ENCODE measurements at places on chromosomes 16 and 17.

DNA sequence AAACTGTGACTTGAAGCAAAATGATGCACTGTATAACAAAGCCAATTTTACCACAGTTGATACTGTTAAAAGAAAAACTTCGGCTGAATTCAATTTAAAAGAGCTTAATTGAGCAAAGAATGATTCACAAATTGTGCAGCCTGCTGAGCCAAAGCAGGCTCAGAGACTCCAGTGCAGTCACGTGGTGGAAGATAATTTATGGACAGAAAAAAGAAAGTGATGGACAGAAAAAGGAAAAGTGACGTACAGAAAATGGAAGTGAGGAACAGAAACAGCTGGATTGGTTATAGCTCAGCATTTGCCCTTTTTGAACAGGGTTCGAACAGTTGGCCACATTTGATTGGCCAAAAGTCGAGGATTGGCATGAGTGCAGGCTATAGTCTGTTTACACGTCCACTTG, 25.7 kb downstream of the ZSWIM7 start:
- no peak for DNase-seq

GRCh38 chr17:28139822-28140221, 97.3 kb downstream of the NLK start:
- DNase-seq: no peak

- DNase-seq: no peak
Measured at GRCh38 chr16:84373907-84374489, 5.7 kb downstream of the ATP2C2 start.

GRCh38 chr17:50480854-50481490, 2.3 kb downstream of the RSAD1 start:
- DNase-seq: no peak

GRCh38 chr17:1861391-1862010, 31.7 kb downstream of the RPA1 start:
- no peak for DNase-seq

DNA sequence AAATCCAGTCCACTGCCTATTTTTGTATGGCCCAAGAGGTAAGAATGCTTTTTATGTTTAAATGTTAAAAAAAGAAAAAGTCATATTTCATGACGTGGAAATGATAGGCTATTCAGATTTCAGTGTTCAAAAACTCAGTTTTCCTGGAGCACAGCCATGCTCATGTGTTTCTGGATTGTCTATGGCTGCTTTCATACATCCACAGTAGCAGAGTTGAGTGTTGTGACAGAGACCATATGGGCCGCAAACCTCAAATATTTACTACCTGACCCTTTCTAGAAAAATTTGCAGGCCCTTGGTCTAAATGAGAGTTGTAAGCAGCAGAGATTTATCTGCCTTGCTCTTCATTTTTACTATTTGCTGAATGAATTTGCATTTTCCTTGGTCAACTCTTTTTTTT, 264.1 kb downstream of the CBLN1 start:
- no peak for DNase-seq

GRCh38 chr16:81483064-81483969, 38.7 kb downstream of the CMIP start:
- no peak for DNase-seq

GRCh38 chr16:12708266-12708665, 95.4 kb downstream of the CPPED1 start:
- no peak for DNase-seq

GRCh38 chr17:2892305-2892971, 96.2 kb downstream of the RAP1GAP2 start:
- DNase-seq: no peak

DNA sequence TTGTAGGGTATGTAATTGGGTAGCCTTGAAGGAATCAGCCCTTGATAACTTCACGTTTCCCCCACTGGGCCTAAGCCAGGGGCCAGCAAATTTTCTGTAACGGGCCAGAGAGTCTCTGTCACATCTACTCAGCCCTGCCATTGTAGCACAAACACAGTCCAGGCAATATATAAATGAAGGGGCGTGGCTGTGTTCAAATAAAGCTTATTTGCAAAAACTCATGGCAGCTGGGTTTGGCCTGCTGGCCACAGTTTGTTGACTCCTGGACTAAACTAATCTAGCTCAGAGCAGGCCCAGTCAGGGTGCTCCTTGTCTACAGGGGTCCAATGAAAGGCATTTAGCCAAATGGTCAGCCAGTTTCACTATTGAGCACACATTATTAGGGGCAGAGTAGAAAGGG, 141.6 kb downstream of the CCDC182 start:
- no peak for DNase-seq

DNA sequence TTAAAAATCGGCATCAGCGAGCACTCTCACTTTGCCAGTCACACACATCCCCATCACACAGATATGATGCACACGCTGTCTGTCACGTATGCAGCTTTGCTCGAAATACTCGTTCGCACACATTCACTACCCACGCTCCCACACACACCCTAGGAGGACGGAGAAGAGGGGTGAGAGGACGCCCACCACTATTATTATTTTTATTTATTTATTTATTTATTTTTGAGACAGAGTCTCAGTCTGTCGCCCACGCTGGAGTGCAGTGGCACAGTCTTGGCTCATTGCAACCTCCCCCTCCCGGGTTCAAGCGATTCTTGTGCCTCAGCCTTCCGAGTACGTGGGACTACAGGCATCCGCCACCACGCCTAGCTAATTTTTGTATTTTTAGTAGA, 30.4 kb downstream of the HASPIN start:
- no peak for DNase-seq

DNA sequence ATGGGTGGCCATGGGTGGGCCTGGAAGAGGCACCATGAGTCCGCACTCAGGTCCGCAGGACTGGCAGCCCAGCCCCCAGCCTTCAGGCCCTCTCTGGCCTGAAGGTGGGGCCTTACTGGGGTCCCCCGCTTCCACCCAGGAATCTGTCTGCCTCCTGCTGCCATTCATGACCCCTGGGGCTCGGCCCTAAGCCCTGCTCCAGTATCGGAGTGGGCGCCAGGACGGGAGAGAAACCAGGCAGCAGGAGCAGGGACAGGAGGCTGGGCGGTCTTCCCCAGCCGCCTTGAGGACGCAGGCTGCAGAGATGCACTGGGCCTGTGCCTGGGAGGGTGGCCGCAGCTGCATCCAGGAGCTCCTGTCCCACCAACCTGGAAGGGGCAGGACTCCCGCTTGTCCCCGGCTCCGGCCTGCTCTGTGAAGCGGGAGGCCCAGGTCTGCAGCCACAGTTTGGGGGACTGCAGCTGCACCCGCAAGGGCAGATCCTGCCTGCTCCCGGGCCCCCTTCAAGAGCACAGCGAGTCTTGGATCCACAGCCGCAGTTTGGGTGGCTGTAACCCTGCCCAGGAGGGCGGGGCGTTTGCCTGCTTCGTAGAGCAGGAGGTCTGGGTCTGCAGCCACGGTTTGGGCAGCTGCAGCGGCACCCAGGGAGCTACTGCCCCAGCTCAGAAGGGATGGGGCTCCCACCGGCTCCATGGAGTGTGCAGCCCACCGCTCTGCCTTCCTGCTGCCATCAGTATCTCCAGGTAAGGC, 81.8 kb upstream of the DNAJA2 start:
- no peak for DNase-seq

GRCh38 chr17:57289130-57289529, 32.8 kb downstream of the MSI2 start:
- no peak for DNase-seq

DNA sequence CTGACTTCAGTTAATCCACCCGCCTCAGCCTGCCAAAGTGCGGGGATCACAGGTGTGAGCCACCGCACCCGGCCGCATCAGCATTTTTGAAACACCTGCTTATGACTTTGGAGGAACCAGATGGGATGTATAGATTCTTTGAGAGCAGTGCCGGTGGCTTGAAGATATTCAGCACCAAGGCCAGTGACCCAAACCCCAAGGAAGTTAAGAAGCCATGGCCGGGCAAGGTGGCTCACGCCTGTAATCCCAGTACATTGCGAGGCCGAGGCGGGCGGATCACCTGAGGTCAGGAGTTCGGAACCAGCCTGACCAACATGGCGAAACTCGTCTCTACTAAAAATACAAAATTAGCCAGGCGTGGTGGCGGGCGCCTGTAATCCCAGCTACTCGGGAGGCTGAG, 43.9 kb downstream of the TRARG1 start:
- no peak for DNase-seq

- DNase-seq: no peak
Measured at GRCh38 chr17:42308446-42308845, 20.1 kb downstream of the STAT5A start.
